Central memory CD8-positive, alpha-beta T cell (primary cell): ENCODE measurements at places on chromosomes 5 and 9.
A peak's percentile ranks its signal among the peaks of the same experiment; 100 is the strongest.

GRCh38 chr9:113640418-113640817 lies 176.9 kb downstream of the RGS3 start:
- no peak for DNase-seq

- no peak for DNase-seq
Measured at GRCh38 chr5:72171667-72172066, 64.4 kb downstream of the MAP1B start.

DNA sequence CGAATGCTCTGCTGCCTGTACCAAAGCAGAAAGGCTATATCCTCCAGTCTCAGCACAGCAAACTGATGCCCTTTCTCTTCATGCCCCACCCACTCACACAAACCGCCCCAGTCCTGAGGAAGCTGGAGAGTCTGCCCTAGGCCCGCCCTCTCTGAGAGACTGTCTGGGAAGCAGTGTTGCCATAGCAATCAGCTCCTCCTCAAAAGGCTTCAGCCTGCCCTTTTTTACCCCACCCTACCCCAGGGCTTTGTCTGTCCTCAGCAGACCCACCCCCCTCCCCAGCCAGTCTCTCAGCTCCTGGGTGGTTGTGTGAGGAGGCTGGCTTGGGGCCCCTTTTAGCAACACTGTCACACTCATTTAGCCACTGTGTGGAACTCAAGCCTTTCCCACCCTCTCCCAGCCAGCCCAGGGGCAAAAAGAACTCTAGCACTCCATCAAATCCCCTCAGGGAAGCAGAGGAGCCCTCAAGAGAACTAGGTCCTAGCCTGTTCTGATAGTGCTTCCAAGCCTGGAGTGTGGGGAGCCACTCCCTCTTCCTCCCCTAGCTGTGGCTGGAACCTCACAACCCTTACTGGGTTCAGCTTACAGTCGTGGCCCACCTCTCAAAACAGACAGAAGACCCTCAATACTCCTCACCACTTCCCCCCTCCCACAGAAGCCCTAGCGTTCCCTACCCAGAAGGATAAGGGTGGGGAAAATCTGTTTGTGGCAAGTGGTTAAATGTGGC lies 1.4 kb downstream of the ATOSB start:
- DNase-seq: no peak

DNA sequence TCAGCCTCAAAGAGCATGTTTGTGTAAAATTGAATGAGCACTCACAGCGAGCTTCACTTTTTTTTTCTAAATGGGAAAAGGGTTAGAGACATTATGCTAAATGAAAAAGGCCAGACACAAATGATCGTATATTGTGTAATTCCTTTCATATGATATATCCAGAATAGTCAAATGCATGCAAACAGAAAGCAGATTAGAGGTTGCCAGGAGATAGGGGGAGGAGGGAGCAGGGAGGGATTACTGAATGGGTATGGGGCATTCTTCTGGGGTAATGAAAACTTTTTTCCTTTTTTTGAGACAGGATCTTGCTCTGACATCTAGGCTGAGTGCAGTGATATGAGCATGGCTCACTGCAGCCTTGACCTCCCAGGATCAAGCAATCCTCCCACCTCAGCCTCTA lies 47.1 kb downstream of the DMAC1 start:
- no peak for DNase-seq

DNA sequence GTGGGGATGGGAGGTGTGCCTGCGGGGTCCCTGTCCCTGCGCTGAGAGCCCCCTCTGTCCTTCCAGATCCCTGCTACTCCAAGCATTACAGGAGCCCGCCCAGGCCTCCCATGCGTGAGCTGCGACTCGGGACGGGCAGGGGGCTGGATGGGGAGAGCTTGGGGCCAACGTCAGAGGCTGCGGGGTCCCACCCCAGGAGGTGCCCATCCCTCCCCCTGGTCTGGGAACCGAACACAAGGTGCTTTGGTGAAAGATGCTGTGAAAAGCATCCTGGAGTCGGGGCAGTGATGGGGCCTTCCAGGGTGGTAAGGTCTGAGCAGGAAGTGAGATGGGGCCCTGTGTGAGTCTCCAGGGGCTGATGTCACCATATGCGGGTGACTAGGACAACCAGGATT lies 2.7 kb downstream of the LCN9 start:
- DNase-seq: no peak

DNA sequence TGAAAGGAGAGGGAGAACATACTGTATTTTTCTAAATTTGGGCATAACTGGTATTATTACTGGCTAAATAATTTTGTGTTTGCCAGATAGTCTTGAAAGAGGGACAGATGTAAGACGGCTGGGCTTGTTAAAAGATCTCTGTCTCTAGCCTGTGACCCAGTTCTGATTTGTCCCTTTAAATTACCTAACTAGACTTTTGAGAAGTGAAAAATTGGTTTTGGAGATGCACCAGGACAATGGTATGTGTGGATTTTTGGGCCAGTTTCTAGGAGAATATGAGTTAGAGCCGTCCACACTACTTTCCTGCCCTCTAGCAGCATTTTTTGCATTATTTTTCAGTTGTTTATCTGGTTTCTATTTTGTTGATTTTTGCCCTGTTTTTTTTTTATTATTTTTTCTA lies 33.5 kb downstream of the LNPEP start:
- no peak for DNase-seq

GRCh38 chr5:178998441-178998840 lies 3.3 kb upstream of the GRM6 start:
- no peak for DNase-seq

GRCh38 chr5:1847056-1847455 lies 35.7 kb downstream of the IRX4 start:
- DNase-seq: no peak

DNA sequence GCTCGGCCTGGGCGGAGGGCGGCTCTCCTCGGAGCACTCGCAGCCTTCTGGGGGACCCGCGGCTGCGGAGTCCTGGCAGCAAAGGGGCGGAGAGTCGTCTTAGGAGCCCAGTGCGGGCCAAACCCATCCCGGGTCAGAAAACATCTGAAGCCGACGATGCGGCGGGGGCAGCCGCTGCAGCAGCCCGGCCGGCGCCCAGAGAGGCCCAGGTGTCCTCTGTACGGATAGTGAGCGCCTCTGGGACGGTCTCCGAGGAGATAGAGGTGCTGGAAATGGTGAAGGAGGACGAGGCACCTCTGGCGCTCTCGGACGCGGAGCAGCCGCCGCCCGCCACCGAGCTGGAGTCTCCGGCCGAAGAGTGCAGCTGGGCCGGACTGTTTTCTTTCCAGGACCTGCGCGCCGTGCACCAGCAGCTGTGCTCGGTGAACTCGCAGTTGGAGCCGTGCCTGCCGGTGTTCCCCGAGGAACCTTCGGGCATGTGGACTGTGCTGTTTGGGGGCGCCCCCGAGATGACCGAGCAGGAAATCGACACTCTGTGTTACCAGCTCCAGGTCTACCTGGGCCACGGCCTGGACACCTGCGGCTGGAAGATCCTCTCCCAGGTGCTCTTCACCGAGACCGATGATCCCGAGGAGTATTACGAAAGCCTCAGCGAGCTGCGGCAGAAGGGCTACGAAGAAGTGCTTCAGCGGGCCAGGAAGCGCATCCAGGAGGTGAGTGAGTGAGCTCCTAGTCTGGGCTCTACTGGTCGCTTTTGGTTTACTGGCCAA lies 1.2 kb downstream of the JMY start:
- no peak for DNase-seq

DNA sequence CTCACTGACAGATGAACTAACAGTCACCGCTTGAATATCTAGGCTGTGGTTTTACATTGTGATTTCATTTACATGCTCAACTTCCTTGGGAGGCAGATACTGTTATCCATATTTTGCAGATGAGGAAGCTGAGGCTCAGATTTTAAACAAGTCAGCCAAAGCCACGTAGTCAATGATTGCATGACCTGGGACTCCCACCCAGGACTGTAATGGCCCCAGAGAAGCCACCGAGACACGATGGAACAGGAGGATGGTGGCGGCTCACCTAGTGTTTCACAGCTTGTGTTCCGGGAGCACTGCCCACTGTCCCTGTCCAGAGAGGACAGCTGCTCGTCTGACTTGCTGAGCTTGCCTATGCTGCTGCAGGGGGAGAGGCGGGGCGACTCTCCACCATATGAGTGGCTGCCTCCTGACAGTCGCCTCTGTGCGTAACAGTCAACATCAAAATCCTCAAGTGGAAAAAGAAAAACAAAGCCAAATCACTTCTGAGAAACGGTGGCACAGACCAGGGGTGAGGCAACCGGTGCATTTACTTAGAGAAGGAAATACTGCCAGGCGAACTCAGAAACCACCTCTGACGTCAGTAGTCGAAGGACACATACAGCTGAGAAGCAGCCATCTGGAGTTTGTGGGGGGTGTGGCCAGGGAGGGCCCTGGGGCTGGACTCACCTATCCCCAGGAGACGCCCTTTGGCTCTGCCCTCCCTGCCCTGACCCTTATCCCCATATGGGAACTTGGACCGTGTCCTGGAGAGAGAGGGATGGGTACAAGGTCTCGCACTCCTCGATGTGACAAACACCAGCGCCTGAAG lies 82.5 kb downstream of the PRRT1B start:
- DNase-seq: peak; percentile 87

- DNase-seq: no peak
Measured at GRCh38 chr5:167250996-167251395, 1040.4 kb upstream of the WWC1 start.

DNA sequence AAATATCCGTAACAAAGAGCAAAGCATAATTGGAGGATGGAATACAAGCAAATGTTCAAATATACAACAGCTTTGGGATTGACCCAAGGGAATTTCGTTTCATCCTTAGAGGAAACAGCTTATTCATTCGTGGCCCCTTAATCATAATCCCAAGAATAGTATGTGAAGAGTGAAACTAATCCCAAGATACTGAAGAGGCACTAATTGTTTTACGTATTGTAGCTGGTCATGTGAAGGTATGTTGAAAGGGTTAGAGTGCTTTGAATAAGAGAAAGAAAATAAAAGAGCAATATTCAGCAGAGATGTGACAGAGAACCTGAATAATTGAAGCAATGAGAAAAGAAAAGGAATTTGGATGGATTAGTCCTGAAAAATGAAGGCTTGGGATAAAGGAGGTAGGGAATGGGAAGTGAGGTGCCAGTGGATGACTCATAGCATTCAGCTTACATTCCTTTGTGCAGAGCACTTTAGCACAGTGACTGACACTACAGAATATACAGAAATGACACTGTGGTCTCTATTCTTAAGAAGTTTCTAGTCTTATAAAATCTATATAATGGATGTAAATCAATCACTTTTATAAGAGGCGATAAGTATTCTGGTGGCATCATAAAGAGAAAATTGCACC lies 221.9 kb downstream of the TLR4 start:
- DNase-seq: no peak

DNA sequence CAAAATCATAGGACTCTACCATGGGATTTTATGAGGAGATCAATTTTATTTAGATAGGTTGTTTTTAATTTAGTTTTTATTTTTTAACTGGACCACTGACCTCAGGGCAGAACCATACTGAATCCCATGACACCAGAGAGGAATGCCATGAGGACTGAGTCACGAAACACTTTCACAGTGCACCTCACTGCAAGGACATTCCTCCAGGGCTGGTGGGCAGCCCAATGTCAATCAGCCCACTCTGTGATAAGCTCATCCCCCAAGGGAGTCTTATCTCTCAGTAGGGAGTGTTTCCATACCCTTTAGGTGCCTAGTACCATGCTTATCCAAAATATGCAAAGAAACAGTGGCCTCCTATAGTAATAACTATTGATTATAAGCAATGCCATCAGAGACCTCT lies 224.5 kb upstream of the CDH6 start:
- no peak for DNase-seq

- DNase-seq: no peak
Measured at GRCh38 chr5:107389130-107389774, 281.5 kb downstream of the EFNA5 start.

- no peak for DNase-seq
Measured at GRCh38 chr5:81310402-81311063, 9.1 kb downstream of the ZCCHC9 start.

- DNase-seq: no peak
Measured at GRCh38 chr5:7869474-7870136, 657 bp downstream of the MTRR start.

DNA sequence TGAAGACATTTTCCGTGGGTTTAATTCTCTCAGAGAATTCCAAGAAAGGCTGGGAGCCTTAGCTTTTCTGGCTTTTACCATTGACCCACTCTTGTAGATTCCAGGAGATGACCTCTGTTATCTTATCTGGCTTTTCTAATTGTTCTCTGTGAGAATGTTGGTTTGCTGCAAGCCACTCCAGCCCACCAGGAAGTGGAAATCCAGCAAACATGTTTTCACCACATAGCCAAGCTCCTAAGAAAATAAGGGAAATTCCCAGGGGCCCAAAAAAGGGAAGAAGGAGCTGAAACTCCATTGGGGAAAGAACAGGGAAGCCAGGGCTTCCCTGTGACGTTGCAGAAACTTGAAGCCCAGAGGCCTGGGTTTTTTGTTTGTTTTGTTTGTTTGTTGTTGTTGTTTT lies 19.7 kb downstream of the GPR107 start:
- no peak for DNase-seq

DNA sequence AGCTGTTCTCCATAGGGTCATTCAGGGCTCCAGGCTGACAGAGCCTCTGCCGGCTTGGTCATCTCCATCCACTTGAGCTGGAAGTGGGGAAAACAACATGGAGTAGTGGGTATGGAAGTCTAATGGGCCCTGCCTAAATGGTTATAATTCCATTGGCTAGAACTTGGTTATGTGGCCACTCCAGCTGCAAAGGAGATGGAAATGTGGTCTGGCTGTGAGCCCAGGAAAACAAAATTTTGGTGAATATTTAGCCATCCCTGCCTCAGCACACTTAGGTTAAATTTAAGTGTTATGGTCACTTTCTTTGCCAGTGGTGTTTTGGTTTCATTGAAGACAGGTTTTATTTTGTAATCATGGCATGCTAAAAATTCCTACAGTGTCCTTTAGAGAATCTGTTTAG lies 112.3 kb downstream of the SMARCA2 start:
- no peak for DNase-seq

DNA sequence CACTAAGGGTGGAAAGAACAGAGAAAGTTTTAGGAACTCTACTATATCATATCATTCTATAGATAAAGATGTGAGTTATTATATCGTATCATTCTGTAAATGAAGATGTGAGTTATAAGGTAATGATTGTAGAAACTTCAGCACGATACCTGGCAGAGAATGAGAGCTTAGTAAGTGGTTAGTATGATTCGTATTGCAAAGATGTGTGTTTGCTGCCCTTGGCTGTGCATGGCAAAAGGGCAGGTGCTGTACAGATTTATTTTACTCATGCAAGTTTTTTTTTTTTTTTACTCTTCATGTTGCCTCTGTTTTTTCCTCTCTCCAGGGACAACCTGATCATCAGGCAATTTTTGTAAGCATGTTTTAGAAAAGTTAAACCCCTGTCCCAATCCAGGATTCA lies 83.3 kb downstream of the EGFLAM start:
- no peak for DNase-seq

DNA sequence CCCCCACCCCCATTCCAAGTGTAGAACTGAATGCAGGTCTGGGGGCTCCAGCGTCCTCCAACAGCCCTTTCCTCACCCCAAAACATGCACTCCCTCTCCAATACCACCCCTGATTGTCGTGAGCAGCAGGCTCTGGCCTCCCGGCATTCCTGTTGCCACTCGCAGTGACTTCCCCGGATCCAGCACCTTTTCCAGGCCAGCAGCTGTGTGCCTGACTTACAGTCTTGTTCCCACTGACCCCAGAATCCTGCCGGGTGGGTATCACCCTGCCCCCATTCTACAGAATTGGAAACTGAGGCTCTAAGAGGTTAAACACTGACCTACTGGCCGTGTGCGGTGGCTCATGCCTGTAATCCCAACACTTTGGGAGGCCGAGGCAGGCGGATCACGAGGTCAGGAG lies 127.2 kb downstream of the OLFM1 start:
- no peak for DNase-seq

GRCh38 chr5:390623-391491 lies 52.1 kb upstream of the EXOC3 start:
- DNase-seq: peak; percentile 4
